ENCODE measurements at places on chromosomes 5 and 9.
A peak's percentile ranks its signal among the peaks of the same experiment; 100 is the strongest.

GRCh38 chr9:8139756-8140155 is 340.2 kb upstream of the DMAC1 start:
- DNase-seq: no peak

DNA sequence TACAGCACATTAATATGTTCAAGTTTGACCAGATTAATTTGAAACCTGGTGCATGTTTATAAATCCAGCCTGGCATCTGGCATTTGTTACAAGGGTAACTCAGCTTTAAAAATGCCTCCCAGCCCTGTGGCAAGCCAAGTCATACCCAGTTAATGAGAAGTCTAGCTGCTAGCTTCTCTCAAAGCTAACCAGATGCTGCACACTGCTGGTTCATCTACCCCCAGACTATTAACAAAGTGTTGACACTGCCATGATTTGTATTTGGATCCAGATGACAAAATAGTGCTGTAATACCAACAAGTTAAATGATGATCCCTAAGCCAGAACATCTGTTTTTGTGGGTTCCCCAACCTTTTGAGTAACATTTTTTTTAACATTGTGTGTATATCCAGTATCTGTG is 573.7 kb upstream of the DAB2 start:
- DNase-seq: peak; percentile 3

GRCh38 chr5:7040111-7040510 is 326.9 kb downstream of the TENT4A start:
- no peak for DNase-seq

DNA sequence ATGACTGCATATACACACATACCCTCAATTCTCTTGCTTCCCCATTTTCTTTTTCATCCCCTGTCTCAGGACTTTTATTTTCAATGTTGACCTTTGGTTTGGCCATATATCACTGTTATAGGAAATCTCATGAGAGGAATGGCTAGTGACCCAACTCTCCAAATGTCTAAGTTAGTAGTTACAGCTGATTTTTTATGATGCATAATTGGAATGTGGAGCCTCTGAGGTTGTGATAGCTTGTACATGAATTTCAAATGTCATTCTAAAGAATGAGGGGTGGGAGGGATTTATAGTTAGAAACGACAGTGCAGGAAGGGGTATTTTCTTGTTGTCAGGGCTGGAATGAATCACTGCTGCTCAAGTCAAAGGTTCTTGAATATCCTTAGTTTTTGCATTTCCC is 356.1 kb downstream of the NTRK2 start:
- DNase-seq: no peak

- DNase-seq: peak; percentile 42
Observed at GRCh38 chr9:3200331-3200774, 325.4 kb downstream of the RFX3 start.

DNA sequence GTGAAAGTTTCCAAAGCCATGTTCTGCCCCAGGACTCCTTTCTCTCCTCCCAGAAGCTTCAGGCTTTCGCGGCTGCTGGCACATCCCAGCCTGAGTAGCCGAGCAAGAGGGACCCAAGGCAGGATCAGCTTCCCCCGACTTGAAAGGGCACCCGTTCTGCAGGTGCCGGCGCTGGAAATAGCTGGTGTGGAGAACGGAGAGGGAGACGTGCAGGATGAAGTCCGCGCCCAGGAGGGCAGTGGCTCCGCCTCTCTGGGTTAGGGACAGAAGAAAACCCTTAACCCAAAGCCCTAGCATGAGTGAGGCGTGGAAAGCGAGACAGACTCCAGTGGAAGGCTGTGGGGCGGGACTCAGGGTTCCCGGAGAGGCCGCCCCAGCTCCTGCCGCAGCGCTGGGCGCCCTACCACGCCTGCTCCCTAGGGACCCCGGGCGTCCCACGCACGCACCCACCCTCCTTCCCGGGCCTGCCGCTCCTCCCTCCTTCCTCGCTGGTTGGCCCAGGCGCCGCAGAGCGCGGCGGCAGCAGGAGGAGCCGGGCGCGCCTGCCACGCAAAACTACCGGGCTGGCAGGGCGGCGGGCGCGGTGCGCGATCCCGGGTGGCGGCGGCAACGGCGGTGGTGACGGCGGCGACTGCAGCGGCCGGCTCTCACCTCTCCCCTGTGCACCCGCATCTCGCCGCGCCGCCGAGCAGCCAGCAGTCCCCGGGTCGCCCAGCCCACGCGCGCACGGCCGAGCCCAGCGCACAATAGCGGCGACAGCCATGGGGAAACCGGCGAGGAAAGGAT is at the start of gene SLC1A1:
SLC1A1 (plus strand) TSS at position 550 of the 786 bp plus-strand sequence; CDS start at position 762, 212 bp downstream.
- DNase-seq: peak; percentile 60

GRCh38 chr5:98307811-98308210 is 465.7 kb upstream of the RGMB start:
- DNase-seq: peak; percentile 73

- DNase-seq: no peak
Observed at GRCh38 chr9:137486545-137487453, 27.7 kb upstream of the NSMF start.

DNA sequence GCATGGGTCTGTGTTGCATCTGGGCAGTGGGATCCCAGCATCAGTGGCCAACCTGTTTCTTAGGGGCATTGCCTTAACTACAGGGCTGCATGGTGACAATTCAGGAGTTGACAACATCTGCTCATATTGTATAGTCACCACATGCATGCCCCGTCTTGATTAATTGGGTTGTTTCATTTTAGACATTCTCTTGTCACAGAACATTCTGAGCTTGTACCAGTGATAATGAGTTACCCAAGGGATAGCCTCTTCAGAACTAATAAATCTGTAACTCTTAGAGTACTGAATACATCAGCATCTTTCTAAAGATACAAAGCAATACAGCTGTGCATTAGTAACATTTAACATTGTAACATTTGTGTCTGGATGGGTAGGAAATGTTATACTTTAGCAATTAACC is 426.5 kb upstream of the CD180 start:
- DNase-seq: no peak

DNA sequence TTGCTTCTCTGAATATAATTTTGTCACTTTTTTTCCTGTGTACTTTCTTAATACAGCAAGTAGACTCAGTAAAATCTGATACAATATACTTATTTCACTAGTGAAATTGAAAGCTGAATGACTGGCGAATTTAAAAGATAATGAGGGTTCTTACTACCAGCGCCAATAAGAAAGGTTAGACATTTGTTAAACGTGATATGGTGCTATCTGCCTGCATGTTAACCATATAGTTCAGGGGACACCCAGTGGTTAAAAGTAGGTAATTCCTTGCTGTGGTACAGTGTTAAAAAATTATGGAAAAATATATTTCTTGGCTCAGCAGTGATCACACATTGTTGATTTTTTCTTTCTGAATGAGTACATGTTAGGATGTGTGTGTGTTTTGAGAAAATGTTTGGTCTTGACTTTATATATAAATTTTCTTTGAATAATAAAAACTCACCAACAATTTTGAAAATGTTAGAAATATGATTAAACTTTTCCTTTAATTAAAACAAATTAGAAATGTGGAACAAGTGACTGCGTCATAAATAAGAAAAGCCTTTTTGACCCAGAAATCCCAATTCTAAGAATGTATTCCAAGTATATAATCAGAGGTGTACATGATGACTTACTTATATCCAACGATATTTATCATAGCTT is 25.8 kb downstream of the CAST start:
- DNase-seq: peak; percentile 73

GRCh38 chr9:97364769-97365490 is 47.0 kb upstream of the TDRD7 start:
- DNase-seq: no peak

DNA sequence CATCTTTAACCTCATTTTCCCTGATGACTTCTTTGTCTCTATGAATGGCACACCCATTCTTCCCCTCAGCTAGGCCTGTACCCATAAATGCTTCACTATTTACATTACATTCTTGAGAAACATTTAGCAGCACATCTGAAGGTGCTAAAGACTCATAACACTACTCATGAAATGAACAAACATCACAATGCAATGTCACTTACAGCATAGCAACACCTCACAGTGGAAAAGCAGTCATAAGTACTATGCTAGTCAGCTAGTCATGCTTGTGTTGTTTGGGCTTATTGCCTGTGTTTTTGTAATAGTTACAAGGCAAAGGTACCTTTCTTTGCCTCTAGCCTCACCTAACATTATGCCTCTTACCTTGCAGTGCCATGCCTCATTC is 228.9 kb downstream of the KIAA0825 start:
- DNase-seq: no peak

DNA sequence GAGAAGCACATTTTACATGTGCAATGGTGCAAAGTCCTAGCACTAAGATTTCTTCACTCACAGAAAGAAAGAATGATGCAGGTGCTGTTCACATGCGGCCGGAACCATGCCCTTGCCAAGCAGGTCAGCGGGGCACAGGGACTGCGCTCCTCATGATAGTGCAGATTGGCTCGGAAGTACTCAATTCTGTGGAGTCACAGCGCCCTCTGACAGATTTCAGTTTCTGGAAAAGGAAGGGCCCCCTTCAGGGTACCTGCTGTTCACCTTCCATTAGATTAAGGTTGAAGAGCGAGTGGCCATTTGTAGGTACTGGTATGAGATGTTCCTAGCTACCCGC is 75.7 kb downstream of the TMC1 start:
- DNase-seq: no peak

GRCh38 chr5:69156456-69156855 is 10.5 kb upstream of the CCNB1 start:
- no peak for DNase-seq

DNA sequence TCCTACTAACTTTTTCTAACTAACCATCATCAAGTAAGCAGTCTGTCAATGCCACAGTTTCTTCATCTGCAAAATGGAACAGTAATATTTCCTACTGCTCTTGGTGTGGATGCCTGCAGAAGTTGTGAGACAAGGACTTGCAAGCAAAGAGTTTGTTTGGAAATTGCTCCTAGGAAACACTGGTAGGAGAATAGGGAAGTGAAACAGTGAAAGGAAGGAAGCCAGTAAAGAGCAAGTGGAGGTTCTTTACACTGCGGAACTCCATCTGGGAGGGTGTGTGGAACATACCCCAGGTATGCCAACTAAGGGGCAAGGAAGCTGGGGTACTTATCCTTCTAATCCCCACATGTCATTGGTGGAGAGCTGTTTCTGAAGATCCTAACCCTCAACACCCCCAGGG is 119.9 kb downstream of the FOXD1 start:
- DNase-seq: no peak

- DNase-seq: no peak
Observed at GRCh38 chr5:89827960-89828359, 581.6 kb downstream of the CETN3 start.

- DNase-seq: no peak
Observed at GRCh38 chr5:159507661-159508060, 177.4 kb upstream of the IL12B start.

DNA sequence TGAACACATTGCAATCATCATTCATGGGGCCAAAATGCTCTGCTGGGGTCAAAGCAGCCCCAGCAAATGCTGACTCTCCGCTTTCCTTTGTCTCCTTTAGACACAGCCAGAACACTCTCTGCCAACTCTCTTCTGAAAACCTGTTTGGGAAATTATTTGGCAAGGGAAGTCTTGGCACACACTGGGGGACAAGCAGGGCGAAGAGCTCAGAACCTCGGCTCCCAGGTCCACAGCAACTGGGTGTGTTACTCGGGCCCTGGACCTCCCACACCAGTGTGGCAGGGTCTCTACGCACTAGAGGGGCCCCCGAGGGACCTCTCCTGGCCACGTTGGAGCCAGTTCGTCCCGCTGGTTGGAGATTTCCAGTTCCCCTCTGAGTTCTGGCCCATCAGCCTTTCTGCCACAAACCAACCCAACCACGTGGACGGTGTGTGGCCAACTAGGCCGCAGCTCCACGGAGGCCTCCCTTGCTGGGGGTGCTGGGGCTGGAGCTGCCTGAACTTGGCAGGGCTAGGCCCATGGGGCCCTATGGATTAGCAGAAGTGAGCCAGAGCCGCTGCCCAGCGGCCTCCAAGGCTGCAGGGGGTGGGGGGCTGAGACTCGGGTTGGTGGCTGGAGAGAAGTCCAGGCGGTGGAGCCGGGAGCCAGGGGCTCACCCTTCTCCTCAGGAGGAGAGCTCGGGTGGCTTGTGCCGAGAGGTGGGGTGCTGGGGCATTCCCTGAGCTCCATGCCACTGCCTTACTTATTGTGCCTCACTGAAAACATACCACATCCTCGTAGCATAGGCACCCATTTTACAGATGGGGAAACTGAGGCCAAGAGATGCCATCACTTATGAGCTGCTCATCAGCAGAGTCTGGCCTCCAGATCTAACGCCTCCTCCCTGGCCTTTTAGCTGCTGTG is 46.8 kb upstream of the RNU6ATAC start:
- DNase-seq: no peak

- no peak for DNase-seq
Observed at GRCh38 chr9:88604836-88605511, 70.0 kb downstream of the NXNL2 start.

GRCh38 chr5:67202828-67203227 is 6.2 kb upstream of the CD180 start:
- DNase-seq: no peak

DNA sequence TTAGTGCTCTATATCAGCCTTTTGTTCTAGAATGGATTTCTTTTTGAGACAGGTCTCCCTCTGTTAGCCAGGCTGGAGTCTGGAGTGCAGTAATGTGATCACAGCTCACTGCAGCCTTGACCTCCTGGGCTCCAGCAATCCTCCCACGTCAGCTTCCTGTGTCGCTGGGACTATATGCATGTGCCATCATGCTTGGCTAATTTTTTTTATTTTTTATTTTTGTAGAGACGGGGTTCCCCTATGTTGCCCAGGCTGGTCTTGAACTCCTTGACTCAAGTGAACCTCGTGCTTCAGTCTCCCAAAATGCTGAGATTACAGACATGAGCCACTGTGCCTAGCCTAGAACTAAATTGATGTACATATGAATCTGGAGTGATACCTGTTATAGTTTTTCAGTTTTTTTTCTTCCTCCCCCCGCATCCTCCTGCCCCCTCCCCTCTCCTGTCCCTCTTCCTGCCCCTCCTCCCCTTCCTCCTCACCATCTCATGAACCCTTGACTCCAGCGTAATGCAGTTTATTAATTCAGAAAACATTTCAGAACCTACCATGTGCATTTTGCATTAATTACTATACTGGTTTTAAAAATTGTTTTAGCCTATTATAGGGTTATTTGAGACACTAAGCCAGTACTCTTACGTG is 37.4 kb upstream of the TNFAIP8 start:
- no peak for DNase-seq

GRCh38 chr9:33331377-33331891 is 41.1 kb downstream of the NFX1 start:
- DNase-seq: no peak

- no peak for DNase-seq
Observed at GRCh38 chr5:121152411-121152810, 688.3 kb downstream of the PRR16 start.

GRCh38 chr5:170519549-170519948 is 15.7 kb downstream of the KCNIP1 start:
- no peak for DNase-seq

GRCh38 chr9:123548741-123549545 is 192.9 kb downstream of the CRB2 start:
- no peak for DNase-seq

GRCh38 chr5:173736374-173736773 is 119.9 kb upstream of the BOD1 start:
- DNase-seq: no peak

- DNase-seq: peak; percentile 64
Observed at GRCh38 chr5:442335-443238, at the start of gene EXOC3. TSS of gene EXOC3 (plus strand) at chr5:443176. CDS start at chr5:446206, 3,030 bp downstream.
